ENCODE measurements at places on chromosomes 16 and 17. TPM values are rescaled to one million over a fixed set of nuclear protein-coding genes. Genes with fewer than 3 reads are reported as not detected.

Gene CYTH1
- total RNA-seq = 19.2 TPM

Gene MMP28
- 0.26 TPM for total RNA-seq

Gene AGRP
- total RNA-seq = not detected

Gene SHISA6
- total RNA-seq = not detected

Gene PYY
- 0.13 TPM for total RNA-seq

Gene ZNF207
- 215 TPM for total RNA-seq
